ENCODE measurements at places on chromosomes 16 and 17.

- no peak for DNase-seq
These were observed 52.0 kb downstream of the SREBF1 start for GRCh38 chr17:17784657-17785267.

- DNase-seq: no peak
These were observed 2.4 kb upstream of the PRR15L start for GRCh38 chr17:47959825-47960655.

DNA sequence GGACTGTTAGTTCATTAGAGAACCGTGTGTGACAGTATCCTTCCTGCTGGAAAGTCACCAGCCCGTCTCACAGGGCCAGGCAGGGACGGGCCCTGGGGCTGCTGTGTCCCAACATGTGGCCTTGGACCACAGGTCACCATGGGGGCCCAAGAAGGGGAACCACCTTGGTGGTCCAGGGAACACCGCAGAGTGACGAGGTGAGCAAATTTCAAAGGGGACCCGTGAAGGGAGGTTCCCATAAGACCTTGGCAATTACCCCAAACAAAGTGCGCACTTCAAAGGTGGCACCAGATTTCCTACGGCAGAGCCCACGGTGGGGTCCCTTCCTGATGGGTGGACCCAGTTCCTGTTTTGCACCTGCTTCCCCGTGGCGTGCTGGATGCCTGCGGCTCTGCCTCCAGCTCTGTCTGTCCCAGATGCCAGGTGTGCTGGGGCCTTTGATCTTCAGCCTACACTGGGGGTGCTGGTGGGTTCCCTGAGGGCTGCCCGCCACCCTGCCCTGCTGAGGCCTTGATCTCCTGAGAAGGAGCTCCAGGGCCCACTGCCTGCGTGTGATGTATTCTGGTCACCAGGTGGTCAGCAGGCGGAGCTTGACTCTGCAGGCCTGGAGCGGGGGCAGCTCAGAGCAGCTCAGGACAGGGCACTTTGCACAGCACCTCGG, 27.0 kb downstream of the SLC7A5 start:
- DNase-seq: no peak

DNA sequence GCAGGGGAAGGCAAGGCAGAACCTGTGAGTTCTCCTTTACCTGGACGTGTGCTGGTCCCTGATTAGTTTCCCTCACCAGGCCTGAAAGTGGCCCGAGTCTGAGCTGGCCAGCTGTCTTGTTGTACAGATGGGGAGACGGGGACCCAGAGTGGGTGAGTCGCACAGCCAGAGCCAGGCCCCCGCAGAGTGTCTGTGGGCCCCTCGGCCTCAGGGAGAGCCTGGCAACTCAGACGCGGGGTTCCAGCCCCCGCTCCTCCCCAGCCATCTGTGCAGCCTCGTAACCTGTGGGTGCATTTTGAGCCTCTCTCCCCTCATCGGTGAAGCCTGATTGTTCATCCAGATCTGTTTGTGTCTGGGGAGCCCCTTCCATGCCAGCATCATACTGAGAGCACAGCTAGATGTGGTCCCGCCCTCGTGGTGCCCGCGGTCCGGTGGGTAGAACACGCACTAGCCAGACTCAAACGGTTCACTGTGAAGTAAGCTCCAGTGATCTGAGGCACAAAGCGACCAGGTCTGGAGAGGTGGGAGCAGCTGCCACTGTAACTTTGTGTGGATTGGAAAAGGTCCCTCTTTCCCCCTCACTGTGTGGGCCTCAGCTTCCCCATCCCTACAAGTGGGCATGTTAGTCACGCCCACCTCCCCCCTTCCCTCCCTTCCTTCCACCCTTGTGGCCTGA, 6.0 kb upstream of the NDRG4 start:
- DNase-seq: no peak

- no peak for DNase-seq
These were observed 10.9 kb upstream of the AMFR start for GRCh38 chr16:56436258-56436657.

DNA sequence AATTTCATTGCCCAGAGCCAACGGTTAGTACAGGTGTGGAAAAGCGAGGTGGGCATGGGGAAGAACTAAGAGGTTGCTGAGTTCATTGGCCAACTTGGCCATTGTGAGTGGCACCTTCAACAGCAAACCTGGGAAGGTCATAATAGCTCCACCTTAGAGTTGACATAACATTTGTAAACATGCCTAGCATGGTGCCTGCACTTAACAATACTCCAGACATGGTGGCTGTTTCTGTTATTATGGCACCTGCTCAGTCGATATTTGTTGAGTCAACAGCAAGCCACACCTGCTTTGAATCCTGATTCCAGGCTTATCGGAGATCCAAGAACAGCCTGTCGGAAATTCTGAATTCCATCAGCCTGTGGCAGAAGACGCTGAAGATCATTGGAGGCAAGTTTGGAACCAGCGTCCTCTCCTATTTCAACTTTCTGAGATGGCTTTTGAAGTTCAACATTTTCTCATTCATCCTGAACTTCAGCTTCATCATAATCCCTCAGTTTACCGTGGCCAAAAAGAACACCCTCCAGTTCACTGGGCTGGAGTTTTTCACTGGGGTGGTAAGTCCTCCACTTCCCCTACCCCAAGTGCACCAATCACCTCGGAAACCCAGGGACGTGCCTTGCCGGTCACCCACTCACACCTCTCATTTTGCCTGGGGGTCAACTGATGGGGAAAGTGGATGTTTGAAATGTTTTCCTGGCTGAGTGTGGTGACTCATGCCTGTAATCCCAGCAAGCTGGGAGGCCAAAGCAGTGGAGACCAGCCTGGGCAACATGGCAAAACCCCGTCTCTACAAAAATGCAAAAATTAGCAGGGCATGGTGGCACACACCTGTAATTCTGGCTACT, 46.0 kb downstream of the TMC5 start:
- DNase-seq: no peak

DNA sequence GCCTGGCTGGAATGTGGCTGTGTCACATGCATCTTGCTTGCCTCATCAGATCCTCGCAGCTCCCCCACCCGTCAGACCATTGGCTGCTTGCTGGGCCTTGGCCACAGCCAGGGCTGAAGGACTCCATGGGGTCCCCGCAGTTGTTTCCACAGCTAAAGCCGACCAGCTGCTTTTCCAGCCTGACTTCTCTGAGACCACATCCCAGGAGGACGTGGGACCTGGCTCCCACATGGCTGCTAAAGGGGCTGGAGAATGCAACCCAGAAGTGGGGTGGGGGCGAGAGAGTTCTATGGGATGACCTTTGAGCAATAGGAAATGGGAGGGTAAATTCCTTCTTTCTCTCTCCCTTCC, 193.8 kb downstream of the RAB11FIP4 start:
- no peak for DNase-seq

DNA sequence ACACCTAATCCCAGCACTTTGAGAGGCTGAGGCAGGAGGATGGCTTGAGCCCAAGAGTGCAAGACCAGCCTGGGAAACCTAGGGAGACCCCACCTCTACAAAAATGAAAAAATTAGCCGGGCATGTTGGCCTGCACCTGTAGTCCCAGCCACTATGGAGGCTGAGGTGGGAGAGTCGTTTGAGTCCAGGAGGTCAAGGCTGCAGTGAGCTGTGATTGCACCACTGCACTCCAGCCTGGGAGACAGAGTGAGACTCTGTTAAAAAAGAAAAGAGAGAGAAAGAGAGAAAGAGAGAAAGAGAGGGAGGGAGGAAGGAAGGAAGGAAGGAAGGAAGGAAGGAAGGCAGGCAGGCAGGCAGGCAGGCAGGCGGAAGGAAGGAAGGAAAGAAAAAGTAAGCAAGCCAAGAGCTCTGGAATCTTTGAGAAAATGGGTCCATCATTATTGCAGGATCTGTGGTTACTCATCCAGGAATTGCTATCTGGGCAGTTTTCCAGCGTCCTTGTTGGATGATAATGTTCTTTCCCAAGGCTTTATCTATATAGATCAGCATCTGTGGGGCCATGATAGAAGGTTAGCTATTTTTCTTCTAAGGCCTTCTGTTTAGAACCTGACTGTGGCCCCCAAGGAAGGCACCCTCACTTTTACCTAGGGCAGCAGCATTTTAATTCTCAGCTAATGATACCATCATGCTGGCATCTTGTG, 533.2 kb upstream of the CDH5 start:
- no peak for DNase-seq

GRCh38 chr17:62660629-62661118, 33.2 kb downstream of the MRC2 start:
- DNase-seq: no peak

DNA sequence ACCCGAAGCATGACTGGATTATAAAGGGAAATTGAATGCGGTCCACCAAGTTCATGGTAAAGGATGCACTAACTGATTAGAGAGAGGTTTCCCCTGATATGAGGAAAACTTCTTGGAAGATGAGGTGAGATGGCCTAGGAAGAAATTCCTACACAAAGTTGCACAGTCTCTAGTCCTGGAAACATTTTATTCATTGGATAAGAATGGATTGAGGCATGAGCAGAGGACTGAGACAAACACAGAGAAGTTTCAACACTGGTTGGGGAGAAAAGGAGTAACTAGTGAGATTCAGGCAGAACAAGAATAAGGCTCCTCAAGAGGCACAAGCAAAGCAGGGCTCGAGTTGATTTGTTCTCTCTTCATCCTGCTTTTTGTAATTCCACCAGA, 2.0 kb upstream of the CCL2 start:
- DNase-seq: no peak

- DNase-seq: no peak
These were observed 4.1 kb downstream of the RARA start for GRCh38 chr17:40312893-40313667.

- no peak for DNase-seq
These were observed 31.7 kb downstream of the SMARCE1 start for GRCh38 chr17:40615841-40616476.

- DNase-seq: no peak
These were observed 4.6 kb downstream of the ZSCAN10 start for GRCh38 chr16:3094289-3095027.

GRCh38 chr16:35745191-35745590, 2285.8 kb downstream of the TP53TG3F start:
- no peak for DNase-seq

DNA sequence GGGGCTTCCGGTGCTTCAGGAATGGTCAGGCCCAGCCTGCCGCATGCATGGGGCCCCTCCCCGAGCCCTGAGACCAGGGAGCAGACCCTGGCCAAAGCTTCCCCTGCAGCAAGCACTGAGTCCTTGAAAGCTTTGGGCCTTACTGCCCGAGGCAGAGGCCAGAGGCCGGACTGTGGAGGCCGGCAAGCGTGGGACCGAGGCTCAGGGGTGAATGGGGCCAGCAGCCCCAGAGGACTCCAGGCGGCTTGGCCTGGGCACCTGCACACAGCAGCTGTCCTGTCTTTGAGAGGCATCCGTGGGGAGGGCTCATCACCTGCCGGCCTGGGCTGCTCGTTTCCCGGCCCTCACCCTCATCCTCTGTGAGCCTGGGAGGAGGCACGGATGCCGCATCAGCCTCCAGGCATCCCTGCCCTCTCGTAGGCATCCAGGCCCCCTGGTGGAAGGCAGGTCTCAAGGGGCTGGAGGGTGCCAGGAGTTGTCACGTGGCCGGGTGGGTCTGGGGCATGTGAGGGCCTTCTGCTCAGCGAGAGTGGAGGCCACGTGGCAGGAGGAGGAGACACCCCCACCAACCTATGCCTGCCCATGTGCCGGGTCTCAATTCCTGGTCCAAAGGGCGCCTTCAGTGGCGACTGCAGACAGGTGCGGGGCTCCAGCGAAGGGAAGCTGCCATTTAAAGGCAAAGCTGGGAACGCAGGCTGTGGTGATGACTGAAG, 31.4 kb downstream of the CACNA1H start:
- no peak for DNase-seq

DNA sequence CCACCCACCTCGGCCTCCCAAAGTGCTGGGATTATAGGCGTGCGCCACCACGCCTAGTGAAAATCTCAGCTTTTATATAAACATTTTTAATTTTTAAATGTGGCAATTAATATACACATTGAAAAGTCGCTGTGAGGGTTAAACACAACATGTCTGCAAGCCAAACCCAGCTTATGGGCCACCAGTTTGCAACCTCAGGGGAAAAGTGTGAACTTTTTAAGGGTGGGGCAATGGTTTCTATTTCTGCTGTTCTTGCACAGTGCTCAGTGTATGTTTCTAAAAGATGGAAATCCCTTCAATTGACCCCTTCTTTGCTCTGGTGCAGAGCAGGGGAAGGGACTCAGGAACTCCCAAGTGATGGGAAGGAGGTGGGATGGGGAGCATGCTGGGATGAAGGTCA, 18.3 kb upstream of the SUPT4H1 start:
- DNase-seq: no peak

GRCh38 chr17:55702150-55702549, 20.5 kb downstream of the TMEM100 start:
- DNase-seq: no peak

- DNase-seq: no peak
These were observed 112.1 kb downstream of the UTP18 start for GRCh38 chr17:51372345-51373004.

GRCh38 chr17:79907217-79907715, 68.0 kb upstream of the CBX4 start:
- DNase-seq: no peak

GRCh38 chr17:80036715-80037477, 454 bp downstream of the CCDC40 start:
- peak; percentile 13 for DNase-seq

DNA sequence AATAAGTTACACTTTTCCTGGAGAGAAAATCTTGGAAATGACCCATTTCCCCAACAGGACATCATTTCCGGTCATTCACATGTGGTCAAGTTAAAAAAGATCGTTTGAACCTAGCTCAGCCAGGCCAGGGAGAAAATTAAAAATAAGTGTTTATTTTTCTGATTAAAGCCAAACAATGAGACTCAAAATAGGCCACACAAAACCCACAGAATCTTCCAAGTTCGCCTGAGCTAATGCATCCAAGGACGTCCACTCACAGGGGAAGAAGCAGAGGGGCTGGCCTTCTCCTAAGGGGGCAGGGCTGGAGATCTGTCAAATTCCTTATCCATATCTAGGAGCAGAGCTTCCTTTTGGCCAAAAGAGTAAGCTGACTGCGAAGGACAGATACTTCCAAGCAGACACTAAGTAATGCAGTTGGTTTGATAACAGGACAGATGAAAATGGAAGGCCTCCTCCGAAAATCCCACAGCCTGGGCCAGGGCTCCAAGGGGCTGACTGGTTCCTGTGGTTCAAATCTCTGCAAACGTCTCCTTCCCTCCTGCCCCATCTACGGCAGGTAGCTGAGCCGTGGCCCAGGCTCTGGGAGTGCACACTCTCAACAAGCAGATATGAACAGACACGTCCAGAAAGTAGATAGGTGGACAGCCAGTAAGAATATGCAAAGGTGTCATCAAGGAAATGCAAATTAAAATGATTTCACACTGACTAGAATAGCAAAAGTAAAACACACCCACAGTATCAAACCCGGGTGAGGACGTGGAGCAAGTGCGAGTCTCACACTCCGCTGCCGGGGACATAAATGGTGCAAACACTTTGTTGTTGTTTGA, 98.5 kb downstream of the MRM3 start:
- no peak for DNase-seq

- DNase-seq: no peak
These were observed 66.4 kb downstream of the SRCIN1 start for GRCh38 chr17:38539386-38539785.

All from activated CD4-positive, alpha-beta T cell treated with anti-CD3 and anti-CD28 coated beads for 1 hour (primary cell).